ENCODE measurements at places on chromosomes 6 and 20. TPM values are rescaled to one million over a fixed set of nuclear protein-coding genes. Genes with fewer than 3 reads are reported as not detected.

- no peaks in the 10 kb centered on the region for H3K4me1 ChIP-seq
- H3K4me3 ChIP-seq: no peak overlapping the region
- no peak for DNase-seq
- no peak overlapping the region for H3K27ac ChIP-seq
- H3K27me3 ChIP-seq: no peaks in the 10 kb centered on the region
Measured at GRCh38 chr6:34519971-34520644, 36.0 kb downstream of the SPDEF start.

- H3K4me3 ChIP-seq: peak overlapping the region; percentile 42
- peaks cover 45% of the 10 kb centered on the region for H3K4me1 ChIP-seq
- H3K36me3 ChIP-seq: peaks cover 40% of the 10 kb centered on the region
- peak overlapping the region; percentile 25 for H3K27ac ChIP-seq
Measured at GRCh38 chr6:33080127-33081089, 4.6 kb downstream of the HLA-DPB1 start.

NTSR1 gene
- total RNA-seq: not detected

DNA sequence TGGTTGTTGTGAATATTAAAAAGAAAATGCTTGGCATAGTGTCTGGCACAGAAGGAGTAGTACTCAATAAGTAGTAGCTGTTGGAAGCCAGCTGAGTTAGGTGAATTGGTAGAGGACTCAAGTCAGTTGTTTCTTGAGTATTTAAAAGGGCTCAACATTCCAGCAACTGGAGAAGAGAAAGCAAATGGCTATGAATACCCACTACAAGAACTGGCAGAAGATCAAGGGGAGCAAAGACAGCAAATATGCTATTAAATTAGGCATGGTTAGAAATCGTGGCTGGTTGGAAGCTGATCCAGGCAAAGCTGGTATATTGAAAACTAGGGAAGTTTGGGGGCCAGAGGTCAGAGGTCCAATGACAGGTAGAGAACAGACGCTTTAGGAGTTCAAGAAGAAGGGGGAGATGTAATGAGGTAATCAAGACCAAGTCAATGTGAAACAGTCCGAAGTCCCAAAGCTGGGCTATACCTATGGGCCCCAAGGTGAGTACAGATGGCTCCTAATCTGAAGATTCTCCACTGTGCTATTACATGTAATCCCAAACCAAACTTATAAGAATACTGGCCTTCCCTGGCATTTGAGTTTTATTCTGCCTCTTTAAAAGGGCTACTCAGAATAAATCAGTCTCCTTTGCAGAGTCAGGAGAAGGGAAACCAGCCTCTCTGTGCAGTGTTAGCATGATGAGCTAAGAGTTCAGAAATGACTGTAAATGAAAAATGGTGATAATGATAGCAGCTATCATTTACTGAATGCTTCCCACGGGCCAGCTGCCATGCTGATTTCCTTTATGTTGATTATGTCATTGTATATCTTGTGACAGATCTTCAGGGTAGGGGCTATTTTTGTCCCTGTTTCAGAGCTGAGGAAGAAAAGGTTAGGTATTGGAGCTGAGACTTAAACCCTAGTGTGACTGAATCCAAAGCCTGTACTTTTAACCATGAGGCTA is 122.3 kb downstream of the ANKS1A start:
- DNase-seq: no peak
- no peak overlapping the region for H3K4me3 ChIP-seq
- H3K27ac ChIP-seq: no peak overlapping the region
- peaks cover 3% of the 10 kb centered on the region for H3K36me3 ChIP-seq
- no peaks in the 10 kb centered on the region for H3K27me3 ChIP-seq

LTB gene
- total RNA-seq: 839 TPM

DNA sequence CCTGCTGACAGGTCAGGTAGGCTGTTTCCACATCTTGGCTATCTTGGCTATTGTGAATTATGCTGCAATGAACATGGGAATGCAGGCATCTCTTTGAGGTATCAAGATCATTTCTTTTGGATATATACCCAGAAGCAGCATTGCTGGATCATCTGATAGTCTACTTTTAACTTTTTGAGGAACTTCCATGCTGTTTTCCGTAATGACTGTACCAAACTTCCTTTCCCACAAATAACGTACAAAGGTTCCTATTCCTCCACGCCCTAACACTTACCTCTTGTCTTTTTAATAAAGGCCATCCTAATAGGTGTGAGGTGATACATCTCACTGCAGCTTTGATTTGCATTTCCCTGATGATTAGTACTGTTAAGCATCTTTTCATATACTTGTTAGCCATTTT is 338.7 kb upstream of the RUNX2 start:
- no peaks in the 10 kb centered on the region for H3K27me3 ChIP-seq
- H3K4me3 ChIP-seq: no peak overlapping the region
- H3K27ac ChIP-seq: no peak overlapping the region
- no peaks in the 10 kb centered on the region for H3K4me1 ChIP-seq

GRCh38 chr6:35601331-35602132 is 87.2 kb downstream of the FKBP5 start:
- peak; percentile 67 for DNase-seq
- no peaks in the 10 kb centered on the region for H3K27me3 ChIP-seq
- peaks cover 28% of the 10 kb centered on the region for H3K36me3 ChIP-seq
- peak overlapping the region; percentile 62 for H3K4me3 ChIP-seq

GPX5 gene
- not detected for total RNA-seq

- DNase-seq: no peak
- H3K36me3 ChIP-seq: peaks cover 12% of the 10 kb centered on the region
- no peak overlapping the region for H3K27ac ChIP-seq
- peaks cover 22% of the 10 kb centered on the region for H3K4me1 ChIP-seq
- no peak overlapping the region for H3K4me3 ChIP-seq
Measured at GRCh38 chr6:15351631-15352030, 105.8 kb downstream of the JARID2 start.

DNA sequence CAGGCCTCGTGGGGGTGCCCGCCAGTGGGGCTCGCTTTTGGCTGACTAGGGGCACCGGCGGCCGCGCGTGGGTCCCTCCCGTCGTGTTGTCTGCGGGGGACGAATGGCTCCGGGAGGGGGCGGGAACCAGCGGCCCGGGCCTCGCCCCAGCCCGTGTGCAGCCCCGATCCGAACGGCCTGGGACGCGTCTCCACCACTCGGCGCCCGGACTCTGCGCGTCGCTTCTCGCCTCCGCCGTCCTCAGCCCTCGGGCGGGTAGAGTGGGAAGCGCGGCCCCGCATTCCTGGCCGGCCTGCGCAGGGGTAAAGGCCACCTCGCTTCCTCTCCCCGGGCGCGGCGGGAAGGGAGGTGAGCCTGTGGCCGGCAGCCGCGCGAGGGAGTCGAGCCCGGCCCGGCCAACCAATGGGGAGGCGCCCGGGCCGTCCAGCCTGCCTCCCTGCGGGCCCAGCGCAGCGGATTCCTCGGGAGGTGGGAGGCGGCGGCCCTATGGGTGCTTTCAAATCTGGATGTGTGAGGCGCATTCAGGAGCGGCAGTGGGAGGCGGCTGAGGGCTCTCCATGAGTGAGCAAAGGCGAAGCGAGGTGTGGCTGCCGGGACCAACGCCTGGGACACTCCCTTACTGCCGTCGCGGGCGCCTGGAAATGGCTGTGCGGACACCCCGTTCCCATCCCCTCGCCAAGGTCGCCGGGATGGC is 1.1 kb upstream of the ZBTB46 start:
- DNase-seq: no peak
- no peak overlapping the region for H3K4me3 ChIP-seq
- no peak overlapping the region for H3K27ac ChIP-seq
- peaks cover 9% of the 10 kb centered on the region for H3K4me1 ChIP-seq
- H3K36me3 ChIP-seq: no peaks in the 10 kb centered on the region

- H3K27ac ChIP-seq: no peak overlapping the region
- no peaks in the 10 kb centered on the region for H3K4me1 ChIP-seq
- no peaks in the 10 kb centered on the region for H3K36me3 ChIP-seq
- no peak for DNase-seq
- peaks cover 18% of the 10 kb centered on the region for H3K27me3 ChIP-seq
Measured at GRCh38 chr6:72504406-72504805, 117.5 kb upstream of the KCNQ5 start.

DNA sequence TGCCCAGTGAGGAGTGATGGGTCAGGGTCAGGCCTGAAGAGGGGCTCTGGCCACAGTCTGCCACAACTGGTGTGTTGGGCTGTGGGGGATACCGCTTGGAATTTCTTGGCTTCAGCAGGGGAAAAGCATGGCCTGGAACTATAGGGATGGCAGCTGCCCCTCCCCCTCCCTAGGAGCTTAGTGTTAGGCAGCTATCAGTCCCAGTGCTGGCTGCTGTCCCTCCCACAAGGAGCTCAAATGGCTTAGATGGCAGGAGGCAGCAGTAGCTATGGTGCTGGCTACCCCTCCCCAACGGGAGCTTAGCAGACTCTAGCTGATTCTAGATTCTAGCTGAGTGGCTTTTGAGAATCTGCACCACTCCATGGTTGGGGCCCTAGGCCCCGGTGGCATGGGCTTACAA is 414.5 kb upstream of the HSF2 start:
- H3K4me1 ChIP-seq: no peaks in the 10 kb centered on the region
- no peak overlapping the region for H3K27ac ChIP-seq
- no peak overlapping the region for H3K4me3 ChIP-seq
- no peaks in the 10 kb centered on the region for H3K27me3 ChIP-seq
- no peaks in the 10 kb centered on the region for H3K36me3 ChIP-seq

CASS4 gene
- 10.9 TPM for total RNA-seq

- peaks cover 26% of the 10 kb centered on the region for H3K4me1 ChIP-seq
- no peaks in the 10 kb centered on the region for H3K36me3 ChIP-seq
- DNase-seq: peak; percentile 69
- H3K4me3 ChIP-seq: no peak overlapping the region
- no peak overlapping the region for H3K27ac ChIP-seq
- peaks cover 65% of the 10 kb centered on the region for H3K27me3 ChIP-seq
Measured at GRCh38 chr20:10671221-10671918, 2.4 kb downstream of the JAG1 start.

MOG gene
- total RNA-seq: not detected

GRCh38 chr6:126199466-126199865 is 140.4 kb upstream of the CENPW start:
- peaks cover 23% of the 10 kb centered on the region for H3K4me1 ChIP-seq
- peaks cover 10% of the 10 kb centered on the region for H3K36me3 ChIP-seq
- peak overlapping the region; percentile 25 for H3K27ac ChIP-seq

MUCL3 gene
- total RNA-seq: not detected

DNA sequence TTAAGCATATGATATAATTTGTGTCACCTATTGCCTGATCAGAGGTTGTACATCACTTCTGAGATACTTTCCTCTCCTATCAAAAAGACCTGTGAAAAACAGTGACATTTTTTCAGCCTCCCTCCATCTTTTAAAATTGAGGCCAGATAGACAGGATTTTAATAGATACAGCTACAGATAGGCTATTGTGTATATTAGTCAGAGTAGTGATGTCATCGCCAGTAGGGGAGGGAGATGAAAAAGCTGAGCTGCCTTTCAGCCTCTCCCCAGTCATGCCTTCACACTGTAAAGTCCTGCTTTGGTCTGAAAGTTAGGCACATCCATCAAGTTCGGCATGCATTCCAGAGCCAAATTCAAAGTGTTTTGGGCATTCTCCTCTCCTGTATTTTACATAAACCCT is 7.9 kb upstream of the PABPC1L start:
- H3K4me1 ChIP-seq: peaks cover 33% of the 10 kb centered on the region
- H3K36me3 ChIP-seq: peaks cover 59% of the 10 kb centered on the region
- DNase-seq: no peak
- no peaks in the 10 kb centered on the region for H3K27me3 ChIP-seq
- H3K27ac ChIP-seq: no peak overlapping the region

PRND gene
- not detected for total RNA-seq

GRCh38 chr6:33000055-33000454 is 9.3 kb downstream of the HLA-DOA start:
- H3K4me3 ChIP-seq: no peak overlapping the region
- peaks cover 41% of the 10 kb centered on the region for H3K27me3 ChIP-seq
- peaks cover 8% of the 10 kb centered on the region for H3K4me1 ChIP-seq
- H3K36me3 ChIP-seq: no peaks in the 10 kb centered on the region

DNA sequence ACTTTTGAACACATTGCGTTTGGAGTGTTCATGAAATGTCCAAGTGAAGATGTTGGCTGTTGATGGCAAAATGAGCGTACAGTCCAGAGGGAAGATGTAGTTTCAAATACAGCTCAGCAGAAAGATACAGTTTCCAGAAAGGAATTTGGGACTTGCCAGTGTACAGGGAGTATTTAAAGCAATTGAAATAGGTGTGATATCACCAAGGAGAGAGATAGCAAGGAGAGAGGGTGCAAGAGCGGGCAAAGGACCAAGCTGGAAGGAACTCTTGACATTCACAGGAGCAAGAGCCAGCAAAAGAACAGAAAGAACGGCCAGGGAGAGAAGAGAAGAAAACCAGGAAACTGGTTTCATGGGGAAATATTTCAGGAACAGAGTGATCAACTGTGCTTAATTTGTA is 47.8 kb downstream of the CARMIL1 start:
- peaks cover 2% of the 10 kb centered on the region for H3K27me3 ChIP-seq
- no peak overlapping the region for H3K27ac ChIP-seq
- H3K4me3 ChIP-seq: no peak overlapping the region

- H3K36me3 ChIP-seq: peaks cover 7% of the 10 kb centered on the region
- no peak overlapping the region for H3K27ac ChIP-seq
- no peak overlapping the region for H3K4me3 ChIP-seq
- H3K4me1 ChIP-seq: no peaks in the 10 kb centered on the region
- peaks cover 3% of the 10 kb centered on the region for H3K27me3 ChIP-seq
- no peak for DNase-seq
Measured at GRCh38 chr6:135722679-135723078, 128.8 kb upstream of the PDE7B start.

DNA sequence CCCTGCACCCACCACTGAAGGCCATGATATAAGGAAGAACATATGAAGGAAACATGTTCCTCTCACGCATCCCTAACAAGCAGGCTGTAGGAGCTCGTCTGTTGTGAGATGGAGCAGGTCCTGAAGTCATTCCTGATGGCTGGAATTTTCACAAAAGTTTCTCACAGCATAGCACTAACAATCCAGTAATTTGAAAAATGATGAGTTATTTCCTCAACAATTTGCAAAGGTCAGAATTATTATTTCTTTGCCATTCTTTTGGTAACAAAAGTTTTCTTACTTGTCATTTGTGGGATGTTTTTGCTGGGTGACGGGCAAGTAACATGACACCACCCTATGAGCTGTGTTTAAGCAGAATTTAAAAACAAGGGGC is 27.6 kb upstream of the FRMD1 start:
- no peaks in the 10 kb centered on the region for H3K4me1 ChIP-seq
- H3K4me3 ChIP-seq: no peak overlapping the region
- no peak for DNase-seq
- H3K27ac ChIP-seq: no peak overlapping the region
- peaks cover 26% of the 10 kb centered on the region for H3K27me3 ChIP-seq
- no peaks in the 10 kb centered on the region for H3K36me3 ChIP-seq

DEFB116 gene
- total RNA-seq: not detected

- H3K27me3 ChIP-seq: peaks cover 6% of the 10 kb centered on the region
- H3K36me3 ChIP-seq: no peaks in the 10 kb centered on the region
- no peak overlapping the region for H3K4me3 ChIP-seq
- H3K27ac ChIP-seq: no peak overlapping the region
- DNase-seq: no peak
- H3K4me1 ChIP-seq: no peaks in the 10 kb centered on the region
Measured at GRCh38 chr6:56727097-56727850, 84.6 kb upstream of the DST start.

CEP85L gene
- total RNA-seq: 39.6 TPM

GRIK2 gene
- total RNA-seq: not detected

- no peaks in the 10 kb centered on the region for H3K36me3 ChIP-seq
- H3K4me3 ChIP-seq: no peak overlapping the region
- H3K4me1 ChIP-seq: no peaks in the 10 kb centered on the region
- H3K27ac ChIP-seq: no peak overlapping the region
- no peak for DNase-seq
Measured at GRCh38 chr6:63897459-63897858, 261.9 kb downstream of the PHF3 start.

- peaks cover 13% of the 10 kb centered on the region for H3K4me1 ChIP-seq
- no peaks in the 10 kb centered on the region for H3K27me3 ChIP-seq
- peaks cover 9% of the 10 kb centered on the region for H3K36me3 ChIP-seq
- no peak overlapping the region for H3K4me3 ChIP-seq
Measured at GRCh38 chr6:160110586-160111123, 11.0 kb upstream of the SLC22A1 start.

Data from activated CD8-positive, alpha-beta memory T cell treated with anti-CD3 and anti-CD28 coated beads, Interleukin-2, amount 10 ng/mL, durations not matched to agents 7 days and 5 days (primary cell).